ENCODE measurements at places on chromosomes 16 and 17.

- no peak for DNase-seq
Measured at GRCh38 chr16:82805866-82806265, 179.1 kb downstream of the CDH13 start.

DNA sequence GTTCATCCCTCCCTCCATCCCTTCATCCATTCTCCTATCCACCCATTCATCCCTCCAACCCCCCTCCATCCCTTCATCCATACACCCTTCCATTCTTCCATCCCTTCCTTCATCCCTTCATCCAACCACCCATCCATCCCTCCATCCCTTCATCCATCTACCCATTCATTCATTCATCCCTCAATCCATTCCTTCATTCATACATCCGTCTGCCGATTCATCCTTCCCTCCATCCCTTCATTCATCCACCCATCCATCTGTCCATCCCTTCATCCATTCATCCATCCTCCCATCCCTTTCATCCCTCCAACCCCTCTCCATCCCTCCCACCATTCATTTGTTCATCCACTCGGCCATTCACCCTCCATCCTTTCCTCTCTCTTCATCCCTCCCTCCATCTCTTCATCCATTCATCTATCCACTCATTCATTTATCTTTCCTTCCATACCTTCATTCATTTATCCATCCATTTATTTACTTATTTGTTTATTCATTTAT lies 95.7 kb downstream of the FOXL1 start:
- no peak for DNase-seq

GRCh38 chr17:32976131-32976530 lies 15.5 kb upstream of the SPACA3 start:
- no peak for DNase-seq

DNA sequence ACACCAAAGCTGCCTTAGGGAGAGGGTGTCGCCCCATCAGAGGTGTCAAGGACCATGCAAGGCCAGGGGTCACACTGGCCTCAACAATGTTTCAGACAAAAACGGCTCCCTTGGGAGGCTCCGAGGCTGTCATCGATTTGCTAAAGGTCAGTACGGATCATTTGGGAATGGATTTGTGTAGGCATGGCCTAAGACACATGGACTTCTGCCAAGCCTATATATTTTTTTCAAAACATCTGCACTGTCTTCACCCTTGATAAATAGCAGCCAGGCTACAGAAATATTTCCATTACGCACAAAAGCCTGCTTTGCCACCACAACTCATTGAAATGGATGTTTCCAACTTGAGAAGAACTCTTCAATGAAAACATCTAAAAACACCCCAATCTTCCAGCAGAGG lies 10.3 kb downstream of the CUEDC1 start:
- no peak for DNase-seq

DNA sequence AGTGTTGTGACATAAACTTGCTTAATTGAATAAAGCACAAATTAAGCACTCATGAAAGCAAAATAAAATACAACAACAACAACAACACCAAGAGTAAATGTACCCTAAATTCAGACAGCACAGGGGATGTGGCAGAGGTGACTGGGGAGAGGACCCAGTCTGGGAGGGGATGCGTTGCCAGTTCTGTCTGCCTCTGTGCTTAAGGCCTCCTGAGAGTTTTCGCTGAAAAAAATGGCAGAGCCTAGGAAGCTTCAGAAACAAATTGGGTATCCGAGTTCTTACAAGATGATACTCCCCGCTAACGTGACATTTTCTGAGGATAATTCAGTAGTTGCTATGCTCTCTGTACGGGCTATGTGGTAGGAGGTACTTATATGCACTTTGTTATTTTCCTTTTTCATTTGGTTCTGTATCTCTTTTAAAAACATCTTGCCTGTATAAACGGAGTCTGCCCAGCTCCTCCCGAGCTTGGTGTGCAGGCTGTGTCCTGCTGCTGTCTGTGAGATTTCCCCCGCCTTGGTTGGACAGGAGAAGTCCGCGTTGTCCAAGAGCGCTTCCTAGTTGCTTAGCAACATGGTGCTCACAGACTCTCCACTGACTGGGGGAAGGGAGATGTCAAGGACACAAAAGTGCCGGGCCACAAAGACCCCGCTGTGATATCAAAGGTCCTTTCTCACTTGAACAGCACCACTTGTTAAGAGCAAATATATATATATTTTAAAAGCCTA lies 134.2 kb upstream of the CPHXL start:
- no peak for DNase-seq

GRCh38 chr16:17386229-17386628 lies 84.5 kb downstream of the XYLT1 start:
- no peak for DNase-seq

GRCh38 chr17:68034452-68034776 lies 1.1 kb upstream of the KPNA2 start:
- DNase-seq, result no peak

- no peak for DNase-seq
Measured at GRCh38 chr16:11181899-11182279, 74.1 kb downstream of the SOCS1 start.

DNA sequence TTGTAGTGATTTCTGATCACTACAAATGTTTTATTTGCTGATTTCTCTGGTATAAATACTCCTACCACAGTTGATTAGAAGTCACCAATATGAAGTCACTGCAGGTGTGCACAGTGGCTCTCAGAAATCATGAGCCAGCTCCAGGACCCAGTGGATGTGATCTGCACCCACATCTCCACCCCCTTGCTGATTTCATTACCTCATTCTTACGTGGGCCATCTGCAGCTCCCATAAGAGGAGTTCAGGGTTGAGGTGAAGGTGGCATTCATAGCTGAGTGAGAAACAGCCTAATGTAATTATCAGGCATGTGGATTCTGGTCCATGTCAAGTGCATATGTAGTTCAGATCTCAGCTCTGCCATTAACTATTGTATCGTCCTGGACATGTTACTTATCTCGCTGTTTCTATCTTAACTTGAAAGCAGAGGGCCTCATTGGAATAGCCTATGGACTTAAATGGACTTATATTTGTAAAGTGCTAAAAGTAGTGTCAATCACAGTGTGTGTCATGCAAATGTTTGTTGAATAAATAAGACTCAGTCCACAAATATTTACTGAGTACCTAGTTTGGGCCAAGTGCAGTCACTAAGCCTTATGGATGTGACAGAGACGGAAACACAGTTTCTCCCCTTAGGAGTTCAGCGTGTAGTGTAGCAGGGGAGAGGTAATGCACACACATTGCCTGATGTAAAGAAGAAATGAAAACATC lies 40.7 kb upstream of the ZKSCAN2 start:
- no peak for DNase-seq

DNA sequence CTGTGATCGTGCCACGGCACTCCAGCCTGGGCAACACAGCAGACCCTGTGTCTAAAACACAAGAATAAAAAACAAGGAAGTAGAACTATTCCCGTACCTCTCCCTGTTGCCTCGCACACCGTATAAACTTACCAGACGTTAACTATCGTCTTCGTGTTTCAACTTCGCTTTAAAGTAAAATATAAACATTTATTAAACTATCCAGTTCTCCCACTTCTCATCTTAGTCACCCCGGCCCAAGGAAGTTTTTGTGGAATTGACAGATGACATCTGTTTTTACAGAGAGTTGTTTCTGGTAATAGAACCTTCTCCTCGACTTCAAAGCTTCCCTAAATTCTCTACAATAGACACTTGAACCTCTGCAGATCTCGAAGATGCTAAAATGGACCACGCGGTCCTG lies 83.1 kb downstream of the NXN start:
- DNase-seq, result no peak

DNA sequence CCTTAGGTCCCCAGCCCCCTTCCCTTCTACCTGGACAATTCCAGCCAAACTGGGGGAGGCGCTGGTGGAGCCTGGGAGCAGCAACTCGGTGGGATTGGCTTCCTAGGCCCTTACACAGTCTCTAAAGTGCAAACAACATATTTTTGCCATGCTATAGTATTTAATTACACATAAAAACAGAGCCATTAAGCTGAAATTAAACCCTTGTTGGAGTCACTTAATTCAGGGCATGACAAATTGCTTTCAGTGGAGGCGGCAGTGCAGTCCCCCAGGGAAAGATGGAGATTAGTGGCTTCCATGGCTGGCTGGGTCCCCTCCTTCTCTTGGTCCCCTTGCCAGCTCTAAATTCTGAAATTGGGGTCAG lies 17.3 kb downstream of the IGFBP4 start:
- no peak for DNase-seq

DNA sequence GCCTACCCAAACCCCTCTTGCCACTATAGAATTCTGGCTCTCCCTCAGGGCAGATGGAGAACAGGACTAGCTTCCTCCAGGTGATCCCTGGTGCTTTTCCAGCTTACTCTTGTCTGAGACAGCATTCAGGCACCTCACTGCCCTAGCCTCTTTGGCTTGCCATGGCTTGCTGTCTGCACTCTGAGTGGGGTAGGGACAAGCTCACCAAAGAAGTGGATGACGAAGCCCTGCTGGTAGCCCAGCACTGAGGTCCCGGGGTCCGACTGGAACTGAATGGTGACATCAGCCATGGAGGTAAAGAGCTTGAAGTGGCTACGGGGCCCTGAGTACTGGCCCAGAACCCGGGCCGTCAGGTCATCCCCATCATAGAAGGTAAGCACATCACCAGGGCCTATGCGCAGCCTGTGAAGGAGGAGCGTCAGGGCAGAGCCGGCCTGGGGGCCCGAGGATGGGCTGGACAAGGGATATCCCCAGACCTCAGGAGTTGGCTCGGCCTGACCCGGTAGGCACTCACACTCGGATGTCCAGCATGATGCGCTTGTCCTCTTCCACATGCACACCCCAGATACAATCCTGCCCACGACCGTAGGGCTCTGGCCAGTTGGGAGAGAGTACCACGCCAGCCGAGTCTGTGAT lies 7.6 kb upstream of the PHF12 start:
- DNase-seq, result no peak

DNA sequence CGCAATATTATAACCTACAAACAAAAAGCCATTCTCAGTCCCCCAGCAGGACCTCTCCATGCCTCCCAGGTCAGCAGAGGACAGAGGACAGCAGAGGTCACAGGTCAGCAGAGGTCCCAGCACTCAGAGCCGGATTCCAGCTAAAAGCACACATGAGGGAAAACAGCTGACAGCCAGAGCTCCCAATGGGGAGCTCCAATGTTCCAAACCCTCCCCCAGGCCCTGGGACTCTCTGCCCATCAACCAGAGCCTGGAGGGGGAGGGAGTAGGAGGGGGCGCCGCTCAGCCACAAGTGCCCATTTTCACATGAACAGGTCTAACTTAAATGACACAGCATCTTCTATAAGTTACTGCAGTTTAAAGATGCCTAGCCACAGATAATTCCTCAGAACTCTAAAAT lies 77.5 kb downstream of the ANKRD11 start:
- DNase-seq, result no peak

Data from AG04450 (cell line).